ENCODE measurements at places on chromosomes 3 and 15.
A peak's percentile ranks its signal among the peaks of the same experiment; 100 is the strongest.

DNA sequence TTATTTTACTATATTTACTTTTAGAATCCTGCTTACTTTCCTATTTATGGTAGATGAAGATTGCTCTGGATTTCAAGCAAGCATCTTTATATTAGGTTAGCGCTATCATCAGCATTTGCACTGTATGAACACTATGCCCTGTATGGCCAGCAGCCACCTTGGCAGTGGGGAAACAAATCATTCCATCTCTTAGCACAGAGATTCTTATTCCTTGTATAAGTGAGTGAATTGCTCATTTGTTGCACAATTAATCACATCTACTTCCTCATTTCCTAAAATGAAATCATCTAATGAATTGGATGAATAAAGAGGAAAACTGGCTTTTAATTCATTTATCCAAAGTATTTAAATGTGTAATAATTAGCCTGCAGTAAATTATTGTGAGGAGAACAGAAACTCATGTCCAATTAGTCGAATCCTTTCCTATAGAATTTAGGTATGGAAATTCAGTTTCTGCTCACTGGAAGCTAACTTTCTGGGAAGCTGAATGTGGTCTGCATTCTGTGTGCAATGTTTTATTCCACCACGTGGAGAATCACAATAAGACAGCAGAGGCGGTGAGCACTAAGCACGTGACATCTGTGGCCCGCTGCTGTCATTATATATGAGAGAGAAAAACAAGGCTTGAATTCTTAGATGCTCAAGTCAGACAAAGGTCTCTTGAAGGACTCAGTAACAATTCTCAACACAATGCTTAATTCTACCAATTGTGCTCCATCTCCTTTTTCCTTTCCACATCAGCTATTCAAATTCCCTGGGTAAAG, 93.4 kb downstream of the PEX5L start:
- DNase-seq: no peak

DNA sequence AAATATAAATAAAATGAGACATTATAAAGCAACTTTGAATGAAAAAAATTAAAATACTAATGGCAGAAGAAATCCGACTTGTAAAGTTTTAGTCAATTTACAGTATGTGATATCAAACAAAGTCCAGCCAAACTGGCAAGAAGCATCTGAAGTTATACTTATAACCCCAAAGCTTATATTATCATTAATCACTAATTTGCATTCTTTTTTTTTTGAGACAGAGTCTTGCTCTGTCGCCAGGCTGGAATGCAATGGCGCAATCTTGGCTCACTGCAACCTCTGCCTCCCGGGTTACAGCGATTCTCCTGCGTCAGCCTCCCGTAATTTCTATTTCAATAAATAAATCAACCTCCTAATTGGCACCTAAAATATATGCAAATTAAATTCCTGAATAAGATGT, 80.1 kb downstream of the AQR start:
- no peak for DNase-seq

DNA sequence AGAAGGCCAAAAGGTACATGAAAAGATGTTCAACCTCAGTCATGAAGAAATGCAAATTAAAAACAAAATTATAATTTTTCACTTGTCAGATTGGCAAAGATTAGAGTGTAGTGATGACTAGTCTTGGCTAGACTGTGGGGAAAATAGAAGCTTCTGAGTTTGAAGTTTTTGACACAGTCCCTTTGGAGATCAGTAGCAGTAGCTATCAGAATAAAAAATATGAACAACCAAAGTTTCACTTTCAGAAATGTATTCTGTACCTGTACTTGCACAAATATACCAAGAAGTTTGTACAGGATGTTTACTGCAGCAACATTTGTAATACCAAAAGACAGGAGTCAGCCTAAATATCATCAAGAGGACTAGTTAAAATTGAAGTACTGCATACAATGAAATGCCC, 14.1 kb downstream of the ATP2C1 start:
- DNase-seq: no peak

- DNase-seq: no peak
These were observed 31.9 kb downstream of the ITGA11 start for GRCh38 chr15:68400066-68400456.

DNA sequence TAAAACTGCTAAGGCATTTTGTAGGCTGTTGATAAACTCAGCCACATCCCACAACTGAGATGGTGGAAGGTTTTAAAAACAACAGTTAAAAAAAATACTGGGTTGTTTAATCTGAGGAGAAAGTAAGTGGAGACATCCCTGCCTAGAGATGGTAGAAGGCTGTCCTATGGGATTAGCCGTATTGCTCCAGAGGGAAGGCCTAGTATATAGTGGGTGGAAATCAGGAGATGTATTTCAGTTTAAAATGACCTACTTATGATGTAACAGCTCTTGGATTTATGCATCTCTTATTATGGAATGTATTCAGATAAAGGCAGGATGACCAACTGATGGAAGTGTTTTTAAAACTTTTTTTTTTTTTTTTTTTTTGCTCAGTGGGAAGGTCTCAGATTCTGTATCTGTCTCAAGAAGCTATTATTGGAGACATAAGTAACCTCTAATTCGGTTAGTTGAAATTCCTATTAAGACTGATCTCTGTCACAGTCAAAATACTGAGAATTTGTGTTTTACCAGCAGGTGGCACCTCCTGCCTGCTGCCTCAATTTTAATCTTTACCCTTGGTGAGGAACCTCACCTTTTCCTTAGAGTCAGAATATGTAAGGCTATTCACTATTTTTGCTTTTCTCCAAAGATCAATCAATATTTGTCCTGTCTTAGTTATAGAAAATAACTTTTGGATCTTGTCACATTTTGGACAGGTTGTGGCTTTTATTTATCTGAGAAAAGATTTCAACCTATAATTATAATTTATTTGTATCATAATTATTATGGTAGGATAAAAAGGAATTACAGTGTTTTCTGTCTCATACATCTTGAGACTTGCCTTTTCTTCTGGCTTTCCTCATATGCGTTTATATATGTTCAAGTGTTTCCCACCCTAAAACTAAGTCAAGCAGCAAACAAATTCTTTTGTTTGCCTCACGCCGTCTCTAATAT, 63.0 kb downstream of the VPS8 start:
- DNase-seq: peak; percentile 73

DNA sequence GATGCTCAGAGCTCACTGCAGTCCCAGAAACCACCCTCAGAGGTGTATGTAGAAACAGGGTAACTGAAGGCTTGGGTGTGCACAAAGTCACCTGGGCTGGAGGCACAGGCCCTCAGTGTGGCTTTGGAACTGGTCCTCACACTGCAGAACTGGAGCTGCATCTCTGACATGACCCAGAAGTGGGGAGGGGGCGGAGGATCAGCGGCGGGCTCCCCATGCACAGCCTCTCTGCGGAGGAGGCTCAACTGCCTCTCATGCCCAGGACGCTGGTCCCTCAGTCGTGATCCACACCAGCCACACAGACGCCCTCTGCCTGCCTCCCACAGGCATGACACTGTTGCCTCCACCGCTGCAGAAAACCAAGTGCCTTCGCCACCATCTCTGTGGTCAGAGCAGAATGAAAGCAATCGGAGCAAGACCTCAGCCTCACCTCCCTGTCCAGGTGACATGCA, 73.7 kb downstream of the TM2D3 start:
- DNase-seq: no peak

- DNase-seq: peak; percentile 33
These were observed 64.9 kb upstream of the POLG start for GRCh38 chr15:89399238-89400115.

- DNase-seq: no peak
These were observed 90.2 kb upstream of the LMOD3 start for GRCh38 chr3:69212411-69213160.

- no peak for DNase-seq
These were observed 402.4 kb downstream of the SHQ1 start for GRCh38 chr3:72445827-72446217.

GRCh38 chr15:90929246-90930019, 2.9 kb downstream of the HDDC3 start:
- no peak for DNase-seq

DNA sequence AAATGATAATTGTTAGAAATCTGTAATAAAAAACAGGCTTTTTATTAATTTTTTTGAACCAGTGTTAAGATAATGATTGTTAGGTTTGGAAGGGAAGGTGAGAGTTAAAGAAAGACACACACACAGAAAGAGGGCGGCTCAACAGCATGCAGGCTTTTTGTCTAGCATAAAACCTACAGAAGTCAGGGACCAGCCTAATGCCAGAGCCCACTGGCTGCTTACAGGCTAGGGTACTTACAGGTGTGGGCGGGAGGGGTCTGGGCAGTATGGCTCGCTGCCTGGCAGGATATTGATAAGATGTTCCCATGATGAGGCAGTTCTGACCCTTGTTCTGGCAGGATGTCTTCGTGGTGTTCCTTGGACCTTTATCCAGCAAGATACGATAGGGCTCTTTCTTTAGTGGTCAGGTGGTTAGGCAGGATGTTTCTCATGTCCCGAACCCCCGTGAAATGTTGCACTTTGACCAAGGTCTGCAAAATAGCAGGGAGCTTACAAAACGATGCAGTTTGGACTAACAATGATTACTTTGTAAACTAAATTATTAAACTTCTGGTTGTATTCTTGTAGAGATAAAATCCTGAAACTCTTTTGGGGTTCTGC, 84.7 kb downstream of the DCUN1D1 start:
- DNase-seq: no peak

DNA sequence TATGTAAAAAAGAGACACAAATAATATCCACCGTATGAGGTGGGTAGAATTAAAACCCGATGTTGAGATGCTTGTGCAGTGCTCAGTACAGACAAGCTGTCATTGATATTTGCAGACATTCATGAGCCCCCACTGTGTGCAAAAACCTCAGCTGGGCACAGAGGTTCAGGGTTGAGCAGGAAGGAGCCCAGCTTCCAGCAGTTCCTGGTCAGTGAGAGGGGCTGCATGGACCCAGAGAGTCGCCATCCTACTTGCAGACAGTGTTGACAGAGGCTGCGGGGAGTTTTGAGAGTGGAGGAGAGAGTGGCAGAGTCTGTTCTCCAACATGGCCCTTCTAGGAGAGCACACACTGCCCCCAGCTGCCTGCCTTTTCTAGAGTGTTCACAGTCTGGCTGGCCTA, 6.1 kb upstream of the LTF start:
- no peak for DNase-seq

GRCh38 chr3:123102826-123103225, 36.0 kb downstream of the PDIA5 start:
- no peak for DNase-seq

- DNase-seq: no peak
These were observed 43.0 kb upstream of the HEG1 start for GRCh38 chr3:125098611-125099291.

- DNase-seq: no peak
These were observed 622.5 kb downstream of the TBL1XR1 start for GRCh38 chr3:176574786-176575185.

DNA sequence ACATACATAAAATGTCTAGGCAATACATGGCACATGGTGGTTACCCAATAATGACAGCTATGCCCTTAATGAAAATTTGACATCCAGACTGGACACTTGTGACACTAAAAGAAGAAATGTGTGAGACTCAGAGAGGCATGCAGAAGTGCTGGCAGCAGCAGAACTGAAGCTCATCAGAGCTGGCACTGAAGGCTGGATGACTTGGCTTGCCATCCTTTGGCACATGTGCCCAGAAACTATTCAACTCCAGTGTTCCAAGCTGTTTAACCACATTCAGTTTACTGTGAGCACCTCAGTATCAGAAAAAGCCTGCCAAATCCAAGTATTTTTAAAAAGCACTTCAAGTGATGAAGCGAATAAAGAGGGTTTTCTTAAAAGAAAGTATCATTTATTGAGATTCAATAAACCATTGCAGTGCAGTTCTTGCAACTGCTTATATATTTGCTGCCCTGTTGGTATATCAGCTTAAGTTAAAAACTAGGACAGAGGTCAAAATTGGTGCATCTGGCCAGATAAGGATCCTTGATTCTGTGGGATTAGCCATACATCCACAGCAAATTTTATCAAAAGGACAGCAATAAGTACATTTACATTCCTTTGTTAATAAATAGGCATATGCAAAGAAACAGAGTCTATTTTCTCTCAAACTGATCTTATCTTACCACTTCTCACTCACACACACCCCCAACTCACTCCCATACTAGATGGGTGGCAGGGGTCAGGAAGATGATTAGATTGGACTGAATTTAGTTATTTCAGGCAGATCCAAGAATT, 15.8 kb downstream of the IGSF11 start:
- no peak for DNase-seq

GRCh38 chr3:111087924-111088469, 16.4 kb downstream of the NECTIN3 start:
- DNase-seq: no peak

- DNase-seq: peak; percentile 44
These were observed 240.8 kb downstream of the NR1D2 start for GRCh38 chr3:24185738-24186384.

GRCh38 chr15:76114561-76114960, 54.8 kb downstream of the TMEM266 start:
- DNase-seq: no peak

DNA sequence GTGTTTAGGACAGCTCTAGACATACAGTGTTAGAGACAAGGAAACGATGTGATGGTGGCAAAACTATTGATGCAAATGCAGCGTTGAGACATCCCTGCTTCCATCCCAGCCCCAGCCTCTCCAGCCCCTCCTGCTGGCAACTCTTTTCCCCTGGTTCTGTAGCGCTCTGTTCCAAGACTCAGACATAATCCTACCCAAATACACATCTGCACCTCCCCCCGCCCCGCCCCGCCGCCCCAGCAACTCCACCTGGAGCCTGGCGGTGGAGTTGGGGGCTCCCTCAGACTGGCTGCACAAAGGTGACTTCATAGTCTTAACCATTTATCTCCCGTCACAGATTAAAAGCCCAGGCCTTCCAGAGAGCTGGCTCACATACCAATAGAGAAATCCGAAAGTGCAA, 7.2 kb upstream of the SEC22A start:
- no peak for DNase-seq

- peak; percentile 72 for DNase-seq
These were observed 199.8 kb downstream of the STT3B start for GRCh38 chr3:31732548-31732947.

DNA sequence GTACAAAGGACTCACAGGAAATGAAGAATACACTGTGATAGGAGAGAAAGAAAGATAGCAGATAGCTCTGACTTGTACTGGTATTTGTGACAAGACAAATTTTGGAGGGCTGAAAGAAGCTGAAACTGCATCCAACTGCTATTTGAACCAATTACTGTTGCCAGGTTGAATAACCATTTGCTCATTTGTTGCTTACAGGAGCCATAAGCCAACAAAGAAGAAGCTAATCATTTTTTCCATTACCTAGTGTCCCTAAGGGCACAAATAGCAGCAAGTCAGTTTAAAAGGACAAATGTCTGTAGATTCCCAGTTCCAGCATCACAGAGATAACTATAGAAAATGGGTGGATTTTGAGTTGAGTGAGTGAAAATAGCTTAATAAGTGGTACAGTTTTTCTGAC, 376.9 kb upstream of the ARPP21 start:
- no peak for DNase-seq

DNA sequence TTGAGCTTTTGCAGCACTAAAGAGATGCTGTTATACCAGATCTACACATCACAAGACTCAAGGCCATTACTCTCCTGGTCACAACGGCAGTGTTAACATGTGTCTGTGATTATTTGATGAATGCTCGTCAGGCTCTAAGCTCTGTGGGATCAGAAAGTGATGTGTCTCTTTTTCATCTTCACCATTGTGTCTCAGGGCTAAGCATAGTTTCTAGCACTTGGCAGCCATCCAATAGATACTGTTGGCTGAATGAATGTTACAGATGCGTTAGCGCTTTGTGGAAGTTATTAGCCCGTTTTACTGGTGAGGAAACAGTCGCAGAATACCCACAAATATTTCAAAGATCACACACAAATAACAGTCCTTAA, 1.2 kb upstream of the FAM81A start:
- peak; percentile 80 for DNase-seq

- peak; percentile 73 for DNase-seq
These were observed 57.7 kb downstream of the FEM1B start for GRCh38 chr15:68335251-68335650.

- peak; percentile 46 for DNase-seq
These were observed 22.4 kb downstream of the PRKCI start for GRCh38 chr3:170244576-170244975.

Data from NCI-H1105 treated with DMSO at 0.1 percent for 48 hours (cell line).